ENCODE measurements at places on chromosomes 2 and 18.

DNA sequence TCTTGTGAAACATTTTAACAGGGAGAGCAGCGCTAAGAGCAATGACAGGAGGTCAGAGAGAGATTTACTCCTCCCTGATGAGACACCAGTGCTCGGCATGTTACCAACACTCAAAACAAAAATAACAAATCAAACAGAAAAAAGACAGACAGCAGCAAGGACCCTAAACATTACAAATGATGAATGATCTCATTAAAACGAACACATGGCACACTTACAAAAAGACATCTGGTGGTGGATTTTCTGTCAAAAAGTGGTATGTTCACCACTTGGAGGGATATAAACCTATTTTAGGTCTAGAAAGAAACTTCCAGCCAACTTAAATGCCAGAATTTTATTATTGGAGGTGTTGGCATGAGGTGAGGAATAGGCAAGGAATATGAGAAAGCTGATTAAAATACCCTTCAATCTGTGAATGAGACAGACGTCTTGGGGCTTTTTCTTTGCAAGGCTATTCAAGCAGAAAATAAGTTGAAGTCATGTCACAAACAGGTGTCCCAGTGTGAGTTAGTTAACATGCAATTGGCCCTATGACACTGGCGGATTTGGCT, 112.8 kb downstream of the PRELID3A start:
- DNase-seq, result no peak

- DNase-seq, result peak; percentile 27
Observed at GRCh38 chr2:72892506-72893173, 5.4 kb downstream of the SPR start.

DNA sequence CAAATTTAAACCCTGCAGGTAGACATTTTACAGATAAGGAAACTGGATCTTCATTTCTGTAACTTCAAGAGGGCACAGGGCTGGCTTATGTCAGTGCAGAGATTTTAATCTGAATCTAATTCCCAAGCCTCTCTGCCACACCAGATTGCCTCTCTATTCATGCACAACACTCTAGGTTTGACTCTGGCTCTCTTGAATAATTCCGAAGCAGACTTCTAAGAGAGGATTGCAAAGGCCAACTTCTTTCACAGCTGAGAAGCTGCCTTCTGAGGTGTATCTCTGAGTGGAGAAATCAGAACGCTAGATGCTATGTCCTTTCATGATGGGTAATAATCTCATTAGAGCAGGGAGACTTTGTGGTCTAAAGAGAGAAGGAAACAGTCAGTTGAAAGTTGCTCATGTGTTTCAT, 20.1 kb upstream of the MGAT5 start:
- DNase-seq, result no peak

- no peak for DNase-seq
Observed at GRCh38 chr2:101546376-101547058, 71.6 kb upstream of the RFX8 start.

DNA sequence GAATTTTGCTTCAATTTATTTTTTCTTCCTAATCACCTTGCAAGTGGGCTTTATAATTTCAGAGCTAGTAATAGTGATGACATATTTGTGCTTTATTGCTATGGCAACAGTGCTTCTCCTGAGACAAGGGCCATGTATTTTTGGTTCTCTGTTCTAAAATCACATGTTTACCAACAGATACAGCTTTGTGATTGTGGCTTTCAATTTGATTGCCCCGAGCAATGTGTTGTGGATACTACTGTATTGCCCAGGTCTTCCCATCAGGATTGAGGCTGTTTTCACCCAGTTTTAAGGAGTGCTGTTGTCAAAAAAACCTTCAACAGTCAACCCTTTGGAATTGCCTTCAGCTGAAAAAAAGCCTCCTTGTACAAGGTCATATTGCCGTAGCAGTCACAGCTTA, 841.4 kb upstream of the VRK2 start:
- no peak for DNase-seq

- DNase-seq, result no peak
Observed at GRCh38 chr2:181682026-181682789, 1.9 kb upstream of the NEUROD1 start.

DNA sequence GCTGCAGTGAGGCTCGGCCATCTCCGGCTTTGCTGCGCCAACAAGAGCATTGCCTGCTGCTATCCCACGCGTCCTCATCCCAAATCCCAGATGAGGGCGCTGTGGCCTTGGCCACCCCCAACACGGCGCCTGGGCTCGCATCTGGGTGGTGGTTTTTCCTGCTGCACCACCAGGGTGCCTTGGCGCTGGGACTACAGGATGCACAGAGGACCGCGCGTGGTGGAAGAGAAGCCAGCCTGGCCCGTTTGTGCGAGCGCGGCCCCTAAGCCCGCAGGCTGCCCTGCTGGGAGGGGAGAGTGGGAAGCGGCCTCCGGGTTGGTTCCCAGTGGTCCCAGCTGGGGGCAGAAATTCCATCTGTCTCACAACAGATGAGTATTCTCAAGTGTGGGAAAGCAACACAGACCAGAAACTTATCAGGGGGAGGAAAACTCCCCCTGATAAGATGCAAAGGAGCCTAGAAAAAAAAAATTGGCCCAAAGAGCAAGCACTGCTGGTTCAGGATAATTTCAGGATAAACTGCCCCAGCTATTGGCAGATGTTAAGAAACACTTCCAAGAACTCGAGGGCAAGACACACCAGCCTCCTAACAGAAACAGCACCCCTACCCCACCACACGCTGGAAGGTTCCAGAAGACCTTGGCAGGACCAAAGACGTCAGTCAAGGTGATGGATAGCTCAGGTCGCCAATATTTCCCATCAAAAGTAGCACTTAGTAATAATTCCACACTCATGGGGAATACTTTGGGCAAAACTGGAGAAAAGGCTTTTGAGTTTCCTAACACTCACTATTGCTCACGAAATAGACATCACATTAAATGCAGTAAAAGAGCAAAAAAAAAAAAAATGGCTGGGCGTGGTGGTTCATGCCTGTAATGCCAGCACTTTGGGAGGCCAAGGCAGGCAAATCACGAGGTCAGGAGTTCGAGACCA, 152.1 kb downstream of the PXDN start:
- no peak for DNase-seq

- no peak for DNase-seq
Observed at GRCh38 chr18:11379660-11380059, 229.7 kb upstream of the SLC35G4 start.

DNA sequence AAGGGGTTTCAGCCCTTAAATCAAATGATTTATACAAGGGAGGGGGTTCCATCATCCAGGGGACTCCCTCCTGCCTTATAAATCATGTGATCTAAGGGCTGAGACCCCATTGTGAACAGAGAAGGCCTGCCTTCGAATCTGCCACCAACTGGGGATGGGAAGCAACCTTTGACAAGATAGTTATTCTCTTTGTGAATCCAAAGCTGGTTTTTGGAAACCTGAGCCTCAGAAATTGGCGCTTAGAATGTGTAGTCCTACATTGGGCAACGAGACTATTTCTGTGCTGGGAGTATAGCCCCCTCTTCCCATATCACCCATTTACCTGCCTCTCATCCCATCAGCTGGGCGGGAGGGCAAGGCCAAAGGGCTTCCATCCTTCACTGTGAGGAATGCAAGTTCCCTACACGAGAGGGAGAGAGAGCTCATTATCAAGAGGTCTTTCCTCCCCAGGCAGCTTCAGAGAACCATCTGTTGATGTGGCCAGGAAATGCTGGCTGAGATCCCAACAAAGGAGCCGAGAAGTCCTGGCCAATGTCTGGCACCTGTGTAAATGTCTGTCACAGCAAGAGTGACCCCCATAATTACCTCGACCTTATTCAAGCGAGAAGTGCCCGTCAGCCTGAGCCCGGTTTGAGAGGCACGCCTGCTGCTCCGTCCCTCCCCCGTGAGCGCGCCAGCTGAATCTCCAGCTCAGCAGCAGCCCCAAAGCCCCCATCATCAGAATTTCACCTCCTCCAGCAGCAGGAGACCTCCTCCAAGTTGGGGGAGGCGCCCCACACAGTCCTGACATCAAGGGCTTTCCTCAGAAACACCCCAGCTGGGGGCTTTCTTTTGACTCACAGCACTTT, 48.4 kb upstream of the APCDD1 start:
- DNase-seq, result no peak

- DNase-seq, result no peak
Observed at GRCh38 chr18:23550898-23551297, 35.4 kb downstream of the NPC1 start.

DNA sequence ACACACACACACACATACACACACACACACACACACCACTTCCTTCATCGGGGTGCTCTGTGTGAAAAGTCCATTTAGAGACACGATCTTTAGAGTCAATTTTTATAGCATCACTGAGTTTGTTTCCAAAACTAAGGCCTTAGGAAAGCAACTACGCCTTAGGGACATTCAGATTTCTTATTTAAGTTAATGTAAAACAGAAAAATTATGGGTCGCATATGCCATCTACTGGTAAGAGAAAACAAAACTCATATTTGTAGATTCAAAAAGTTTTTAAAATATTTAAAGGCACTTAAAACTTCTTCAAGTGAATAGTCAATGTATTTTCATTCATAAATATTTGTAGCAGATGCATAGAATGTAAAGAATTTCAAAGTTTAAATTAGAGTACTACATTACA, 166.2 kb downstream of the ATAD2B start:
- DNase-seq, result no peak

DNA sequence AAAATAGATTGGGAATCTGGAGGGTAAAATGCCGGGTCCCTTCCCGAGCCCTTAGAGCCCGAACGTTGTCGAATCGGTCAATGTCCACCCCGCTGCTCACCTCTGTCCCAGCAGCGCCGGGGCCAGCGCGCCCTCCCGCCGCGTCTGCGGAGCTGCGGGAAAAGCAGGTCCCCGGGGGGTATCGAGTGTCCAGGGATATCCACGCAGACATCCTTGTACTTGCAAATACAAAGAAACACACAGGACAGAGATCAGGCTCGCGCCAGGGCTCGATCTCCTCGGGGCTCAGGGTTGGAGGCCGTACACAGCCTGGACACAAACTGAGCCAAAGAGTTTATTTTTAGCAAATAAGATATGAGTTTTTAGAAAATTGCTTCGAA, 2.3 kb upstream of the GATA6 start:
- no peak for DNase-seq

- DNase-seq, result no peak
Observed at GRCh38 chr2:64735504-64735903, 81.8 kb upstream of the SERTAD2 start.

- no peak for DNase-seq
Observed at GRCh38 chr2:45505138-45505537, 105.9 kb downstream of the SRBD1 start.

DNA sequence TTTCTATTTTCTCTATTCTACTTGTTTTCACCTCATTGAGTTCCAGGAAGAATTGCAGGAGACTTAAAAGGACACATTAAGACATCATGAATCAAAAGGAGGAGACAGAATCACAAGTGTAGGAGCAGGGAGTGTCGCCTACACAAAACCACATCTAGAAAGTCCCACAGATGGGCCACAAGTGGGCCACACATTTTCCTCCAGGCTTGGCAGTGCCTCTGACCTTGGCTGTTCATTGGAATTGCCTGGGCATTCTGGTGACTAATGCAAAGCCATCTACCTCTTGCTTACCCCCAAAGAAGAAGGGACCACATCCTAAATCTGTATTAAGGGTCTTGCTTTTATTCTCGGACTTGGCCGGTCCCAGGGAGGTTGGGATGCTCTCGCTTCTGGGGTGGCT, 103.6 kb downstream of the KLHL29 start:
- no peak for DNase-seq

DNA sequence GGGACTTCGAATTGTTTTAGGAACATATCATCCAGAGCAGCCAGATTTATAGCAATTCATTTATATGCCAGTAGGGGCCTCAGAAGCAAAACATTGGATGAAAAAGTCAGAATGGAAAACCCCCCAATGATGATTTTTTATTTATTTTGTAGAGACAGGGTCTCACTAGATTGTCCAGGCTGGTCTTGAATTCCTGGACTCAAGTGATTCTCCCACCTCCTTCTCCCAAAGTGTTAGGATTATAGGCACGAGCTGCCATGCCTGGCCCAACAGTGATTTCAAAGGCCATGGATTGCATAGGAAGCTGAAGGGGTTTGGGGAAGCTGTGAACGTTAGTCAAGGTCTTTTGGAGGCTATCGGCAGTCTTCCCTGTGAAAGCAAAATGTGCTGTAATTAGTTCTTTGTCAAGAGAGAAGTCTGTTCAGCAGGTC, 21.9 kb upstream of the MCFD2 start:
- no peak for DNase-seq

DNA sequence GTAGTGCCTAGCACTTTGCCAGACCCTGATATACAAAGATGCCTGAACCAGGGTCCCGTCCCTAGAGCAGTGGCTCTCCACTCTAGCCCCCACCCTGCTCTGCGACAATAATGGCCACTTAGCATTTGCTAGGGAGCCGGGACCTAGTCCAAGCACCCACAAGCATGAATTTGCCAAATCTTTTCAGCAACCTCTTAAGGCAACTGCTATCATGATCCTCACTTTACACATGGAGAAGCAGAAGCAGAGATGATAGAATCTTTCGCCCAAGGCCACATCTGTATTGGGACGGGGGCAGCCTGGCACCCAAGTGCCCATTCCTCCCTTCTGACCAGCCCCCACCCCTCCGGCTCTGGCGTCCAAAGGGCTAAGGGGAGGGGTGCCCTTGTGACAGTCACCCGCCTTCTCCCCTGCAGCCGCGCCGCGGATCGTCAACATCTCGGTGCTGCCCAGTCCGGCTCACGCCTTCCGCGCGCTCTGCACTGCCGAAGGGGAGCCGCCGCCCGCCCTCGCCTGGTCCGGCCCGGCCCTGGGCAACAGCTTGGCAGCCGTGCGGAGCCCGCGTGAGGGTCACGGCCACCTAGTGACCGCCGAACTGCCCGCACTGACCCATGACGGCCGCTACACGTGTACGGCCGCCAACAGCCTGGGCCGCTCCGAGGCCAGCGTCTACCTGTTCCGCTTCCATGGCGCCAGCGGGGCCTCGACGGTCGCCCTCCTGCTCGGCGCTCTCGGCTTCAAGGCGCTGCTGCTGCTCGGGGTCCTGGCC, 13.0 kb downstream of the SIGLEC15 start:
- no peak for DNase-seq

DNA sequence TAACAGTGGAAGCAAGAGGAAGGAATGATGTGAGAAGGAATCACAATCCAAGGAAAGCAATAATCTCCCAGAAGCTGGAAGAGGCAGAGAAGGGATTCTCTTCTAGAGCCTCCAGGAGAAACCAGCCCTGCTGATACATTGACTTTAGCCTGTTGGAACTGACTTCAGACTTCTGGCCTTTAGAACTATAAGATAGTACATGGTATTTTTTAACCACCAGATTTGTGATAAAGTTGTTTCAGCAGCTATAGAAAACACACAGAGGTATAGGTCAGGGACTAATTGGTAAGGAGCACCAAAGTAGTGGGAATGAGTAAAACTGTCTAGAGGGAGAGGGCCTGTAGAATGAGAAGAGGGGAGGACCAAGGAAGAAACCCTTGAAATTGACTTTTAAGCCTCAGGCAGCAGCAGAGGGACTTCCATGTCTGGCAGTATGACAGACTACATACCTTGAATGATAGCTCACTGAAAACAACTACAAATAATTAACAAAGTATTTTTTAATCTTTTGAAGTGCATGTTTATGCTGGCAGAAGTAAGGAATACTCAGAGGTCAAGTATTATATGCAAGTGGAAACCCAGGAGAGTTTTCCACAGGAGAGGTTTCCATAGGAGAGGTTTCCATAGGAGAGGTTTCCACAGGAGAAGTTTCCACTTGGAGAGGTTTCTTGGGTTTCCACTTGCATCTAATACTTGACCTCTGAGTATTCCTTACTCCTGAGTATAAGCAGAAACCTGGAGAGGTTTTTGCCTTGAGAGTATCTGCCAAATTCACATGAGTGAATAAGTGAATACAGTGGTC, 33.8 kb upstream of the TMEM17 start:
- no peak for DNase-seq

- no peak for DNase-seq
Observed at GRCh38 chr18:72866442-72866900, 1.3 kb downstream of the NETO1 start.

- DNase-seq, result no peak
Observed at GRCh38 chr2:60554074-60554645, 706 bp upstream of the BCL11A start.
